RWPE1 (cell line): ENCODE measurements at places on chromosomes 3 and 15.

GRCh38 chr3:148528024-148528423 is 169.7 kb upstream of the AGTR1 start:
- no peak for DNase-seq

- DNase-seq: no peak
These were observed 218.6 kb downstream of the THSD4 start for GRCh38 chr15:71333839-71334238.

GRCh38 chr3:58173669-58174398 is 36.9 kb downstream of the DNASE1L3 start:
- DNase-seq: no peak

- DNase-seq: no peak
These were observed 52.4 kb downstream of the CDC25A start for GRCh38 chr3:48135552-48136495.

- DNase-seq: no peak
These were observed 62.1 kb downstream of the ETV5 start for GRCh38 chr3:186046838-186047237.

- no peak for DNase-seq
These were observed 1.7 kb downstream of the HOMER2 start for GRCh38 chr15:82950746-82951370.

GRCh38 chr15:67715170-67715569 is 110.1 kb upstream of the SKOR1 start:
- no peak for DNase-seq
